ENCODE measurements at places on chromosomes 11 and 22.

DNA sequence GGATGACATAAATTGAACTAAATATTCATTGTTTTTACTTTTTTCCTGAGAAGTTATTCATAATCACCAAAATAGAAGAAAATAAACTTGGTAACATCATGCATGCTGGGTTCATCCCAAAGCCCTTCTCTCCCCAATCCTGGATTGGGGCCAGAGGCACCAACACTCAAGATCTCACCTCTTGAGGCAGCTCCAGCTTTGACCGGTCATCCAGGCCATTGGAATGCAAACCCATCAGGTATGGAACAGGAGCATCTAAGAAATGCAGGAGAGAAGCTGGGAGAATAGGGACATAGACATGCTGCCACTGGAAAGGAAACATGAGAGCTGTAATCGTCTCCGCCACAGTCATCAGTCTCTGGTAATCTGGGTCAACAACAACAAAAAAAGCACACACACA is 71.8 kb downstream of the DENND5A start:
- DNase-seq: no peak

GRCh38 chr11:41010361-41011050 is 448.9 kb downstream of the LRRC4C start:
- no peak for DNase-seq

- no peak for DNase-seq
Measured at GRCh38 chr11:94675239-94675638, 92.9 kb upstream of the AMOTL1 start.

GRCh38 chr22:38474003-38474607 is 6.2 kb downstream of the KDELR3 start:
- DNase-seq: no peak

DNA sequence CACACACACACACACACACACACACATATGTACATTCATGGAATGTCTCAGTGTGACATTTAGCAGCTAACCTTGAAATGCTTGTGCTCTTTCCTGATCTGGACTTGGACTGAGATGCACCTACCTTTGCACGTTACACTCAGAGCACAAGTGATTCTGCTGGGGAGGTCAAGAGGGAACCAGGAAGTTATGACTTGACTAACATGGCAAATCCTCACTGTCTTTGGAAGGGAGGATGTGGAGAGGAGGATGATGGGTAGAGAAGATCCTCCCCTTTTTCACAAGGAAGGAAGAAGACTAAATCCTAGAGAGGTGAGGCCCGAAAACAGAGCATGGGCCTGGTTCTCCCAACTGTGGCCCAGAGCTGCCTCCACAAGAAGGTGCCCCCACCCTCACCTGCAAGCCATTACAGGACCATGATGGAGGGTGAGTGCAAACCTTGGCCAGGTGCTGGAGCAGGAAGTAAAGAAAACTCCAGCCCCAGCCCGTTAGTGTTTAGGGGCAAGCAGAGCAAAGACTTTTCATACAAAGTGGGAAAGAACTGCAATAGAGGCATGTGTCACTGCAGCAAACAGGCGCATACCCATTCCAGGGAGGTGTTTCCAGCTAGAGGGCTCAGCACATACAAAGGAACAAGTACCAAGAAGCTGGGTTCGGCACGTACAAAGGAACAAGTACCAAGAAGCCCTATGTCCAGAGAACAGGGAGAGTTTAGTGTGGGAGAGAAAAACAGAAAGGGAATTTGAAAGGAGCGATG is 26.4 kb downstream of the SCN4B start:
- DNase-seq: no peak

DNA sequence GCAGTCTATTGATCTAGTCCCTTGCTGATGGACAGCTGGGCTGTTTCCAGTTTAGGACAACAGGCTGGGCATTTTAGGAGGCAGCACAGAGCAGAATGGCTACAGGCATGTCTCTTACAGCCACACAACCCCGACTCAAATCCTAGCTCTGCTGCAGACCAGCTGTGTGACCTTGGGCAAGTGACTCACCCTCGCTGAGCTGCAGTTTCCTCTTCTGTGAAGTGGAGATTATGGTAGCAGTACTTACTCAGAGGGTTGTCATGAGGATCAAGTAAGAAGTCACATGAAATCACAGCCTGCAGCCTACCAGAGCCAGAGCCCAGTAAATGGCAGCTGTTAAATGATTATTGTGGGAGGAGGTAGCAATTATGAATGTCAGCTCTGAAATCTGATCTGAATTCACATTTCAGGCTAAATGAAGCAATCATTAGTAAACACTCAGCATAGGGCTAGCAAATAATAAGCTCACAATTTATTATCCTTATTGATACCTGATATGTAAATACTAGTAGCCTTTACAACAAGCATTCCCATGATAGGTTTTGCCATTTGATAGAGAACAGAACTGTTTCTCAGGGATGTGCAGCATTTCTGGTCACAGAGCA is 58.9 kb downstream of the MYEOV start:
- DNase-seq: peak; percentile 69

GRCh38 chr11:61155741-61156140 is 5.5 kb downstream of the VPS37C start:
- DNase-seq: no peak

All from fibroblast of skin of left quadriceps (primary cell).